ENCODE measurements at places on chromosomes 2 and 18.
A peak's percentile ranks its signal among the peaks of the same experiment; 100 is the strongest.

- DNase-seq, result no peak
These were observed 8.8 kb downstream of the NOL10 start for GRCh38 chr2:10680957-10681356.

- DNase-seq, result no peak
These were observed 269.3 kb downstream of the ALPK2 start for GRCh38 chr18:58359620-58360019.

GRCh38 chr2:129709956-129710598 is 269.4 kb upstream of the RAB6C start:
- DNase-seq, result peak; percentile 34

DNA sequence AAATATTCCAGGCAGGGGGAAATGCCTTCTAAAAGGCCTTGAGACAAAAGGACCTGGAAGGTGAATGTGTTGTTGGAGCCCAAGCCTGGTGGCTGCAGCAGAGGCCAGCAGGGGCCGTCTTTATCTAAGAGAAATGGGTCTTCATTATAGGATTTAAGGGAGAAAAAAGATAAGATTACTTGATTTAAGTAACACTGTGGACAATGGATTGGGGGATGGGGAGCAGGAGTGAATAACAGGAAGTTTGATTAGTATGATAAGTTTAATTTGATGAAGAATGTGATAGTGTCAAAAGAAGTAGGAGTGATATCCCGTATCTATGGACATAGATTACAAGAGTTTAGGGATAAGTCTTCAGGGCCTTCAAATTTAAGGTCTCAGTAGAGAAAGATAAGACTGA is 64.2 kb downstream of the WDR75 start:
- no peak for DNase-seq

- DNase-seq, result no peak
These were observed 59.2 kb downstream of the DOCK10 start for GRCh38 chr2:224982910-224983711.

GRCh38 chr2:220075835-220076234 is 448.4 kb downstream of the SLC4A3 start:
- no peak for DNase-seq

DNA sequence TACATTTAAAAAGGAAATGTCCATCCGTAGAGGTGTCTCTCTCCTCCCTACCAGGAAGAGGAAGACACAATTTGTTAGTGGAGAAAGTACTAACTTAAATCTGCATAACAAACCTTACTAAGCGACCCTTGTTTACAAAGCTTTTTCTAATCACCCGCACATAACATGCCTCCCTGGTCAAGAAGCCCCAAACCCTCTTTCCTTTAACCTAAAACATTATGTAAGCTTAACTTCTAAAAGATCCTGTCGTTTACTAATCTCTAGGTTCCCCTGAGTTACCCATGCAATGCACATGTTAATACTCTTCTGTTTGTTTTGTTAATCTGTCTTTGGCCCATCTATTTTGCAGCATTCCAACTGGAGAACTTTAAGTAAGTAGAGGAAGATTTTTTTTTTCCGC is 630.3 kb upstream of the NRXN1 start:
- no peak for DNase-seq

- no peak for DNase-seq
These were observed 77.3 kb downstream of the CLIP4 start for GRCh38 chr2:29192526-29192925.

DNA sequence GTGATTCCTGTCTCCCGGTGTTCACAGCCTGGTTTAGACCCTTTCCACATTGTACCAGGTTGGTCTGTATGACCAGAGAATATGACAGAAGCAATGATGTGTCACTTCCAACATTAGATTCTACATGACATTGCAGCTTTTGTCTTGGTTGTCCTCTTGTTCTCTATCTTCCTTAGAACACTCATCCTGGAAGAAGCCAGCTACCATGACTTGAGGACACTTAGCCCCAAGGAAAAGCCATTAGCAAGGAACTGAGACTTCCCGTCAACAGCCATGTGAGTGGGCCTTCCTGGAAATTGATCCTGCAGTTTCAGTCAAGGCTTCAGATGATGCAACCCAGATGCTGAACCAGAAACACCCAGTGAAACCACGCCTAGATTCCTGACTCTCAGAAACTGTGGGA is 143.3 kb downstream of the MREG start:
- no peak for DNase-seq

- DNase-seq, result no peak
These were observed 91.4 kb upstream of the SMAD7 start for GRCh38 chr18:49042246-49042570.

DNA sequence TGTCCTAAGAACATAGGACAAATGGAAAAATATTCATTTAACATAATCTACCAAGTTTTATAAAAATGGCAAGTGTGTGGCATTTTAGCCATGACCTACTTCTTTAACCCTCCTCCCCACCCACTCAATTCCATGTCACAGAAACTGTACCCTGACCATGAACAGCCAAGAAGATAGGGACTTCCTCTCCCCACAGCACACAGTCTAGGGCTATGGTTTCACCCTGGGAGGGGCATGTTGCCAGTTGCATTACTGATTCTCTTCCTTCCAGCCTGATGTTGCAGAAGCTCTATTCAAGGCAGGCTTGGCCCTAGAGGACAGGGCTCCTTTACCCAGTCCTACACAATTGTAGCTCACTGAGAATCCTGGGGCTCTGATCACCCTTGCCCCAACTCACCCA is 153.6 kb upstream of the KLF7 start:
- no peak for DNase-seq
